ENCODE measurements at places on chromosomes 4 and X. TPM values are rescaled to one million over a fixed set of nuclear protein-coding genes. Genes with fewer than 3 reads are reported as not detected.

Gene CHIC2
- 19.2 TPM for total RNA-seq

Gene APBB2
- 39.7 TPM for total RNA-seq

Gene NSD2
- total RNA-seq = 85.6 TPM

Gene ANAPC4
- total RNA-seq = 18.0 TPM

Gene AMBN
- not detected for total RNA-seq

Gene MAPK10
- 1.3 TPM for total RNA-seq

DNA sequence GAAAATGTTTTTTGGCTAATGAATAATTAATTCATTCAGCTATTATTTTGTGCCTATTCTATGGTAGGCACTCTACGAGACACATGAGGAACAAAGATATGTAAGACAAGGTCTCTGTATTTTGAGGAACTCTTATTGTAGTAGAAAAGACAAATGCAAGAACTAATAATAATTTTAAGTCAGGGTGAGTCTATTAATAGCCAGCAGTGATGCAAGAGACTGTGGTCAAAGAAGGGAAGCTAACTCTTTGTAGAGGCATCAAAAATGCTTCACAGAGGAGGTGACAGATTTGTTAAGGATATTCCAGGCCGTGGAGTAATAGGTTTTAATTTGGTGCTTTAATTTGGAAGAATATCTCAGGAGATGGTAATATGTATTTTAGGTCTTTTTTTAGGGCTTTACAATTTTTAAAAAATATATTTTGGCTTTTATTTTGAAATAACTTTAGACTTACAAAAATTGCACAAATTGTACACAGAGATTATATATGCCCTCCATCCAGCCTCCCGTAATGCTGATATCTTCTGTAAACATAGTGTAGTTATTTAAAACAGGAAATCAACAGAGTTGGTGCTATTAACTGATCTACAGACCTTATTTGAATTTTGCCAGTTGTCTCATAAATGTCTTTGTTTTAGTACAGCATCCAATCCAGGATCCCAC lies 48.1 kb downstream of the DCLK2 start:
- no peak for DNase-seq

- DNase-seq = no peak
Measured at GRCh38 chrX:148956352-148956751, 455.9 kb downstream of the AFF2 start.

DNA sequence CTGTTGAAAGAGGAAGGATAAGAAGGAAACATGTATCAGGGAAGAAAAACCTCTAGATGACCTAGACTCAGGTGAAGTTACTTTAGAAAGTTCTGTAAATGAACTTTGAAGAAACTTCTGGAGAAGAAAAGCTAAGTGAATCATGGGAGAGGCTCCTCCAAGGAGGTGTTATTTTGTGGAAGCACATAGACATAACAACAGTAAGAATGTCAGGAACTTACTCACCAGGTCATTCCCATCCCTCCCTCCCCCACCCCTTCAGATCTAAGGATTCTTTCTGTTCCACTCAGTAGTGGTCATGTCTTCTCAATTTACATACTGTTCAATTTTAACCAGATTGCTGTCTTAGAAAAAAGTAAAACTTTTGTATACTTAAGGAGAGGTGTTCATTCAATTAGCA lies 310.5 kb upstream of the DDX53 start:
- no peak for DNase-seq

DNA sequence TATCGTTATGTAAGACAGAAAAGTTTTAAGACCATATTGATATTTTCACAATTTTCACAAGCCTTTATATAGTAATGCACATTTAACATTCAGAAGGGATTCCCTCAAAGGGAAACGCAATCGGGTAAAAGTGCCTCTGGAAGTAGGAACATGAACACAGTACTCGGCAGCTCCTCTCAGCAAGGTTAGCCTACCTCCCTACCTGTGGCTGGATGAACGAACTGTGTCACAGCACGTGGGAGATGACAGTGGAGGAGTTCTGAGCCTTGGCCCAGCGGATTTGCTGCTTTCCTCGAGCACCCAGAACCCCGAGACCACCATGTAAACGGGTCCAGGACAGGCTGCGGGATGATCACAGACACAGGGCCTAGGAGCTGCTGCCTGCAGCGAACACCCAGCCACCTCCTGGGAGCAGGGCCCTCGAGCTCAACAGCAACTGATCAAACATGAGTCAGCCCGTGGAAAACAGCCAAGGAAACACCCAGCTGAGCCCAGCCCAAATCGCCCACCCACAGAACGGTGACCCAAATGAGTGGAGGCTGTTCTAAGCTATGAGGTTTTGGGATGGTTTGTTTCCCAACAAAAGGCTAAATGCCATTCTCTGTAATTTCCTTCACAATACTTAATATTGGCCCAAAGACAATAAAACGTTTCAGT lies 30.4 kb downstream of the FAT1 start:
- no peak for DNase-seq

GRCh38 chr4:82774711-82775171 lies 23.9 kb downstream of the SCD5 start:
- DNase-seq = peak; percentile 77

- DNase-seq = no peak
Measured at GRCh38 chrX:123274796-123275195, 90.7 kb downstream of the GRIA3 start.

GRCh38 chrX:115901241-115901640 lies 269.3 kb upstream of the AGTR2 start:
- DNase-seq = no peak

DNA sequence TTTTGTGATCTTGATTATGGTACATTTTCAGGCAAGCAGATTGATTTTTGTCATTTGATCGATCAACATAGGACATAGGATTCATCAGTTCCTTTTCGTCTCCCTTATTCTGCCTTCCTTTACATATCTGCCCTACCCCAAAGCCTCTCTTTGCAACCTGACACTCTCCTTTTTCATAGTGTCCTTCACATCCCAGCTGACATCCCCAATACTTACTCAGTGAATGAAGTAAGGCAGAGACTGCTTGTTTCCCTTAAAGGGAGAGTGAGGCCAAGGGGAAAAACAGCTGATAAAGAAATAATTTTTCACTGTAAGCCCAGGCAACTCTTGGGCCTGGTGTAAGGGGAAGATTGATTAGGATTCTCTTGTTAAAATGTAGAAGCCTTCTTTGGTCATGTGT lies 69.8 kb downstream of the GBA3 start:
- DNase-seq = no peak

DNA sequence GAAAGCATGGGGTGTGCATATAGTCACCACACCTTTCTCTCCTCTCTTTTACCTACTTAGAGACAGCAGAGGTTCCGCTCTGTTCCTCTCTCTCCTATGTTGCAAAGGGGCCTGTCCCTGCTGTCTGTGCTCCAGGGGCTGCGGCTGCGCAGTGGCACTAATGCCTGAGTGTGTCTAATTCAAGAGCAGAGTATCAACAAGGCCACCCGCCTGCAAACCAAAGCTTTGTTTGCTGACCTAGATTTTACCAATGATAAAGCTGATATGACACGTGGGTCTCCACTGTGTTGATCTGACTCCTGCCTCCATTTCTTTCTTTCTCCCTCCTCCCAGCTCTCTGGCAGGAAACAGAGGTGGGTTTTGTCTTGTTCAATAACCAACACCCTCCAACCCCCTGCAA lies 74.9 kb downstream of the NSG1 start:
- DNase-seq = no peak

GRCh38 chrX:36856849-36857248 lies 151.3 kb upstream of the FAM47C start:
- DNase-seq = no peak

DNA sequence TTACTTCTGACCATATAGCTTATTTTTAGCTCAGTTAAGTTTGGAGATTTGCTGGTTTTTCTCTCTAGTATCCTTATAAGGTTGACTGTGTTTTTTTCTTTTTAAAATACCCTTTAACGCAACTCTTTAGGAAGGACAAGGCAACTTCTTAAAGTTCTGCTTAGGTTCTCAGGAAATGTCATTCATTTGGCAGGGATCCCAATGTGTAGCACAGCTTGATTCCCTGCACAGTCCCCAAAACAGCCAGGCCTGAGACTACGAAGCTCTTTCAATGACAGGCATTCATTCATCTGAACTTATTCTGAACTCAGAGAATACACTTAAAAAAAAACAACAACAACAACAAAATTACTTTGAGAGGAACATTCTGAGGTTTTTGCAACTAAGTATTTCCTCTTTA lies 1765.8 kb downstream of the PCDH7 start:
- DNase-seq = no peak

- no peak for DNase-seq
Measured at GRCh38 chr4:158121161-158121579, 51.7 kb downstream of the GASK1B start.

- peak; percentile 9 for DNase-seq
Measured at GRCh38 chr4:77617203-77617602, 11.6 kb downstream of the CXCL13 start.
